Neural progenitor cell (in vitro differentiated cells): ENCODE measurements at places on chromosomes 7 and 10.

- no peak for DNase-seq
Measured at GRCh38 chr10:22672319-22673090, 41.9 kb downstream of the PIP4K2A start.

DNA sequence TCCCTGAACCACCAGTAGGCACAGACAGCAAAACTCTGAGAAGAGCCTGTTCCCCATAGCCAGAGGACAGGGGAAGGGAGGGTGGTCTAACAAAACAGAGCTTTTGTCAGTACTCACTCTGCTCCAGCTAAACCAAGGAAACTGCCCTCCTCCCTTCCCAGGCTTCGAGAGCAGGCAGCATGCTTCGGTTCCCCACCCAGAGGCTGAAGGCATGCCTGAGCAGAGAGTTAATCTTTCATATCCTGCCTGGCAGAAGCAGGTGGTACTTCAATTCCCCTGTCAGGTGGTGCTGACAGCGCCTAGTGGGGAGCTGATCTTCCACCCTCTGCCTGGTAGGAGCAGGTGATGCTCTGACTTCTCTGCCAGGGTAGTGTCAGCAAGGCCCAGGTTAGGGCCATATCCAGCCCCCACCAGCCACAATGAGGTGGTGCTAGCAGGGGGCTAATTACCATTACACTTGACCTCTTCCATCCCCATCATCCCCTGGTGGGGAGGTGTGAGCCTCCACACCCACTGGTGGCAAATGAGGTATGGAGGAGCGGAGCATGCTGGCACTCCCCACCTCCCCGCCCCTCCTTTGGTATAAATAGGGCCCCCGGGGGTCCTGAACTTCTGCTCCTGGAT is 35.1 kb downstream of the SDK1 start:
- DNase-seq, result no peak

- no peak for DNase-seq
Measured at GRCh38 chr10:86715836-86716235, 40.6 kb upstream of the BMPR1A start.

- DNase-seq, result no peak
Measured at GRCh38 chr10:1860351-1860750, 123.0 kb upstream of the ADARB2 start.

DNA sequence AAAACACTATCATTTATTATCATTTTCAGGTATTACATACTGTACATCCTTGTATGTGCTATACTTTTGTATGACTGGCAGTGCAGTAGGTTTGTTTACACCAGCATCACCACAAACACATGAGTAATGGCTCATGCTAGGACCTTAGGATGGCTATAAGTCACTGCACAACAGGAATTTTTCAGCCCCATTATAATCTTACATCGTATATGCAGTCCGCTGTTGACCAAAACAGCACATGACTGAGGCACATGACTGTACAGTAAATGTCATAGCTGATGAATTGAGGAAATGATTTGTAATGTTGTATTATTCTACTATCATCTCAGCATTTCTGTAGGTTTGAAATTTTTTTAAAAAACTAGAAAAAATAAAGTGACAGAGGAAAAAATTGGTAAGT is 38.6 kb downstream of the BPGM start:
- no peak for DNase-seq

GRCh38 chr7:151454932-151455530 is 15.1 kb upstream of the CRYGN start:
- no peak for DNase-seq

- peak; percentile 45 for DNase-seq
Measured at GRCh38 chr7:38775506-38776175, 133.3 kb downstream of the VPS41 start.

DNA sequence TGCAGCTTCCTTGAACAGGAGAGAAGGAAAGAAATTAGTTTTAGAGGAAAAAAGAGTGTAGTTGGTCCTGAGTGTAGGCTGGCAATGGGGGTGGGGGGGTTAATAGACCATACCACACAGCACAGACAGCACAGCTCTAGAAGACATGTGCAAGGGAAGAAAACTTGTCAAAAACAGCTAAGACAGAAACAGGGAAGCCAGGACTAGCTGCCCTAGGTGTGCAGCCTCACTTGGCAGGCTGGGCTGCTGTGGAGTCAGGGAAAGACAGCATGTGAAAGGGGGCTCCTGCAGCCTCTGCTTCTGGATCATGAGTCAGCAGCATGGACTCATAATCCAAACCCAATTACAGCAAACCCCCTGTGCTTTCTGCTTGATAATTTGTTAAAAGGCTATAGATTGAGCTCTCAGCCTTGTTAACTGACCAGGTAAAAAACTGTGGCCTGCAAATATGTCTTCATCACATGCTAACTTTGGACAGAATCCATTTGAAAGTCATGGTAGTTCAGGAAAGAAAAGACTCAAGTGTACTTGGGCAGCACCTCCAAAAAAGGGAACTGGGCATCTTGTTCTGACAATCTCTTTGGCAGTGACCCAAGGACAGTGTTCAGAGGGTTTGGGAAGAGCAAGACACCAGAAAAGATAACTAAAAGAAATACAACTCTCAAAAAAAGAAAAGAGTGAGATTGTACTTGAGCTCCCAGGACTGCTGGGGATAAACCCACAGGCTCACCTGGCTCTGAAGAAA is 142.2 kb upstream of the VWC2 start:
- no peak for DNase-seq

- no peak for DNase-seq
Measured at GRCh38 chr7:29224726-29225125, 30.2 kb downstream of the CHN2 start.

DNA sequence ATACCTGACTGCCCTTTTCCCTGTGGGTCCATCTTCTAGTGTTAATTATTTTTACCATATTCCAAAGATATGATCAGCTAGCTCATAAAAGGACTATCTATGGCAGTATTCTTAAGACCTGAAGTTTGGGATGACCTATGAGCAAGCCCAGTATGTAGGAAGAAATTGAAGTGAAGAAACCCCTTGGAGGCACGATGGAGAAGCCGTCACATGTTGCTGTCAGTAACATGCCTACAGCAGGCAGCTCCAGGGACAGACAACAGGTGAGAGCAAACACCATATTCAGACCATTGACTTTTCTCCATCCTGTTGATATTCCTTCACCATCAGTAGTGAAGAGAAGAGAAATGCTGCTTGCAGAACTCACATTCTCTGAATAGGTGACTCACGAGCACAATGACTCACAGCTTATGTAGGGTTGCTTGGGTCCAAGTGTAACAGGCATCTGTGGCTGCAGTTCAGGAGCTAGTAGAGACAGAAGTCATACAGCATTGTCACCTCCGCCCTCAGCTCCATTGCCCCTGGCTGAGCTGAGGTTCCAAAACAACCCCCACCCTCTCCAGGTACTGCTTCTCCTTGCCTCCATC is 8.4 kb upstream of the LYZL2 start:
- DNase-seq, result no peak

DNA sequence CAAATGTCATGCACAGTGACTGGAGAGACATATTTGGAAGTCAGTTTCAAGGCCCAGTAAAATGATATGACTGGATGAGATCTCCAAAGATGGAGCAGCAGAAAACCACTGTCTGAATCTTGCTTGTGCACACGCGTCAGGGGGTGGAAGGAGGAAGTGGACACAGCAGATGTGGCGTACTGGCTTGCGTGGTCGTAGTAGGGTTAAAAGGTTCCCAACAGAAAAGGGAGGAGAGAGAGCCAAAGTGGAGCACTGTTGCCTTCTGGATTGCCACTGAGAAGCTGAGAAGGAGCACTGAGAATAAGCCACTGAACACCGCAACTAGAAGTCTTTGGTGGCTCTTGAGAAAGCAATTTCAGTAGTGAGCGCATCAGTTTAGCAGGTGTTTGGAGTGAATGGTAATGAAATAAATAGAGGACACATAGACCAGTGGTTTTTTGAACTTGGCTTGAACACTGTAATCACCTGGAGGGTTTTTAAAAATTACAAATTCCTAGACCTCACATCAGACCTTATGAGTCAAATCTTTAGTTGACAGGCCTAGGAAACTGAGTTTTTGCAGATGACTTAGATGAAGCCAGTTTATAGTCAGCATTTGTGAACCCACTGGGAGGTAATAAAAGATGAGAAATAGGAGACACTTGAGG is 227.3 kb downstream of the PTEN start:
- no peak for DNase-seq

DNA sequence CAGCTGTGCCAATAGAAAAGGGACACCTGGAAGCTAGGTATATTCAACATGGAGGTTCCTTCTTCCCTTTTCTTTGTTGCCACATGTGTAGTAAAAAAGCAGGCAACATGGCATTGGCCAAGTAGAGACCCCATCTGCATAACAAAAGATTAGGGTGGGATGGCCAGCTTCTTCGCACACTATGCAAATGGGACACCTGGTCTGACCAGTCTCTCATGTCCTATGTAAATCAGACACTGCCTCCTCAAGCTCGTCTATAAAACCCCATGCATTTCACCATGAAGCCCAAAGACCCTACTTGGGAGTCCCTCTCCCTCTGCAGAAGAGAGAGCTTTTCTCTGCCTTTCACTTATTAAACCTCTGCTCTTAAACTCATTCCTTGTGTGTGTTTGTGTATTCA is 53.9 kb downstream of the MYL10 start:
- DNase-seq, result no peak

DNA sequence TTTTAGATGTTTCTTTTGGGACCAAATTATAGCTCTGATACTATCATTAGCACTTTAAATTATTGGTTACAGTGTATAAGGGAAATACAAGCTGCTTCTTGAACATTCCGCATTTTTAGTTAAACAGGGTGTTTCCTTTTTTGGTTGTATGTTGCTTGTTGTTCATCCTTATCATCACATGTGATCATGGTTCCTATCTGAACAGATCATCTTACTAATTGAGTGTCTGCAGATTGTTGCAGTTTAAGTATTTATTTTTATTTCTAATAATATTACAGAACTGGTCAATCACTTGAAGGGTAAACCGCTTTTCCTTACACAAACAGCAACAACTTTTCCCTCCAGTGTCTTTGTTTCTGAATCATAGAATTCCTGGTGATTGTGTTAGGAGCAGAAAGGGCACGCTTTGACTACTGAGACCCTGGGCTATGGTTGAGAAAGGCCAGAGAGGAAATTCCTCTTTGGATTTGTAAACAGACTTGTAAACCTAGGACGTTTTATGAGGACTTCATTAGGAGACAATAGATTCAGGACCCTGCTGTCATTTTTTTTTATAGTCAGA is 37.2 kb downstream of the CHN2 start:
- peak; percentile 45 for DNase-seq

DNA sequence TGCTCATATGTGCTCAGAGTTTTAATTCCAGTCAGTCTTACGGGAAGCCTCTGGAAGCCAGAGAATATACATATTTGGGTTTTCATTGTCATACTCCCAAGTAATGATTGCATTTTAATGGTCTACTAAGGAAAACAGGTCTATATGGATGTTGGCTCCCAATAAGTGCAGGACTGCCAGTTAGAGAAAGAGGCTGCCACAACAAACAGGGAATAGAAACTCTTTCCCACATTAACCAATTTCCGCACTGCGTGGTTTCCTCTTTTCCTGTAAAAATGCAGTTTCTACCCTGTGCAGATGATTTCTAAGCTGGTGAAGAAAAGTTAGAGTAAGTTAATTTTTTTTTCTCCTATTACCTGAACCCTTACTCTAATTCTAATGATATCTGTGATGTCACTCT is 78.2 kb downstream of the CCSER2 start:
- no peak for DNase-seq
